Stimulated activated CD8-positive, alpha-beta memory T cell treated with anti-CD3 and anti-CD28 coated beads, Interleukin-4, amount 100 ng/mL, for 4 hours (primary cell): ENCODE measurements at places on chromosomes 5 and 9.
A peak's percentile ranks its signal among the peaks of the same experiment; 100 is the strongest.

DNA sequence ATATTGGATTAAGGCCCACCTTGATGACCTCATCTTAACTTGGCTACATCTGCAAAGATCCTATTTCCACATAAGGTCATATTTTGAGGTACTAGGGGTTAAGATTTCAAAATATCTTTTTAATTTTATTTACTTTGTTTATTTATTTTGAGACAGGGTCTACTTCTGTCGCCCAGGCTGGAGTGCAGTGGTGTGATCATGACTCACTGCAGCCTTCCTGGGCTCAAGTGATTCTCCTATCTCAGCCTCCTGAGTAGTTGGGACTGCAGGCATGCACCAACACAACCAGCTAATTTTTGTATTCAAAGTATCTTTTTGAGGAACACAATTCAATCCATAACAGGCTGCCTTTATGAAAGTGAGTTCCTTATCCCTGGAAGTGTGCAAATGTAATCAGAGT is 212.3 kb downstream of the PALM2AKAP2 start:
- no peak for DNase-seq

- no peak for DNase-seq
Observed at GRCh38 chr9:101487443-101487840, 46.2 kb upstream of the RNF20 start.

DNA sequence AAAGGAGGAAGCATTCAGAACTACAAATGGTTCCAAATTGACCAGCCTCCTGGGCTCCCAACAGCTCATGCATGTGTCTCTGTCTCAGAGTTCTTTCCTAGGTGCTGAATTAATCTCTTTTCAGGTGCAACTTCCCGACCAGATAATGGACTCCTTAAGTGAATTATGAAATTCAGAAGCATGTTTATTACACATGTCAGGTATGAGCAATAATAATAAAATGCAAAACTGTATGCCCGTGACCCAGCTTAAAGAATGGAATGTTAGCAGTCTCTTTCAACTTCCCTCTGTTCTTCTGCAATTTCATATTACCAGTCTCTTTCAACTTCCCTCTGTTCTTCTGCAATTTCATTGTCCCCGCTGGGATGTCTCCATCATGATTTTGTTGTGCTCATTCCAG is 60.4 kb downstream of the FBXL7 start:
- no peak for DNase-seq

GRCh38 chr5:72541501-72542225 is 34.5 kb upstream of the ZNF366 start:
- no peak for DNase-seq

GRCh38 chr9:28053096-28053777 is 480.0 kb upstream of the C9orf72 start:
- DNase-seq, result no peak

DNA sequence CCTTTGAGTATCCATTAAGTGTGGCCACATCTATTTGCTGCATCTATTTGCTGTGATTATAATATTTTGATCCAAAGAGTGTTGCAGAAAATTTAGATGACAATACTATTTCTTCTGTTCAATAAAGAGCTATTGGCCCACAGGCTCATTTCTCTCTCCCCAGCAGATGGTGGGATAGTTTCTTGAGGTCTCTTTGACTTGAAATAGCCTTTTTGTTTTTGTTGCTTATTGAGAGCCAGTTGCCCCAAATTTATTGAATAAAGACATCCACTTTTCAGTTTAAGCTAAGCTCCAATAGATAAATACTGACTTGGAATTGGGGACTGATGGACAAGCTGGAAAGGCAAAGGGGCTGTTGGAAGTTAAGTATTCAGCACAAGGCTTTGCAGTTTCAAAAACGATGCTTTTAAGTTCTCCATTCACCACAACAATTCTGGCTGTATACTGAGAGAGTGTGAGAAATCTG is 290.1 kb upstream of the MPDZ start:
- no peak for DNase-seq

- no peak for DNase-seq
Observed at GRCh38 chr5:149615976-149616375, 34.7 kb downstream of the ARHGEF37 start.

DNA sequence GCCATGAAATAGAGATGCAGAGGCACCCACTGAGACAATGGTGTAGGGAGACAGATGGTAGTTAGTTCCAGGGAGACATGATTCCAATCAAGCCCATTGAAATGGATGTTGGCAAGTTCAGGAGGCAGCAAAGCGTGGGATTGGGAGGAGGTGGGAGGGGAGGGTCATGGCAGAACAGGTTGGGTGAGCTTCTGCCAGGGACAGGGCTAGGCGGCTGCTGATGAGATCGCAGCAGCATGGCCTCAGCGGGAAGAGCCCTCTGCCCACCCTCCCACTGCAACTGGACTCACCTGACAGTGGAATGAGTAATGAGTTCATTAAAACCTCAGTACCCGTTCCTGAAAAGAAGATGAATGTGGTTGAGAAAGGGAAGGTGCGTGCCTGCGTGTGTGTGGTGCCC is 418.2 kb downstream of the CDK5RAP2 start:
- DNase-seq, result no peak

- no peak for DNase-seq
Observed at GRCh38 chr5:116578676-116579075, 4.1 kb upstream of the SEMA6A start.

DNA sequence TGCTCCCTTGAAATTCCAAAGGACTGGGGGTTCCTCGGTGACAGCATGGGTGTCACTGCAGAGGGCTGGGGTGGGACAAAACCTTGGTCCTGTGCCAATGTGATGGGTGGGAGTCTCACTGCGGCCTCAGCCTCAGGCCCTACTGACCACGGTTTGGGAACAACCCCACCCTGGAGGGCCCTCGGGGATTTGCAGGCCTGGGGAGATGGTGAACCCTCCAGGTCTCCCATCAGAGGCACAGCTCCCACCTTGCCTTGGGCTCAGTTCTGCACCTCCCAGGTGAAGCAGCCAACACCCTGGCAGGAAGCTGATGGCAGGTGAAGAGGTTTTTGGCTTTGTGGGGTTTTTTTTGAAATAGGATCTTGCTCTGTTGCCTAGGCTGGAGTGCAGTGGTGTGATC is 286.8 kb downstream of the PBX3 start:
- DNase-seq, result no peak

DNA sequence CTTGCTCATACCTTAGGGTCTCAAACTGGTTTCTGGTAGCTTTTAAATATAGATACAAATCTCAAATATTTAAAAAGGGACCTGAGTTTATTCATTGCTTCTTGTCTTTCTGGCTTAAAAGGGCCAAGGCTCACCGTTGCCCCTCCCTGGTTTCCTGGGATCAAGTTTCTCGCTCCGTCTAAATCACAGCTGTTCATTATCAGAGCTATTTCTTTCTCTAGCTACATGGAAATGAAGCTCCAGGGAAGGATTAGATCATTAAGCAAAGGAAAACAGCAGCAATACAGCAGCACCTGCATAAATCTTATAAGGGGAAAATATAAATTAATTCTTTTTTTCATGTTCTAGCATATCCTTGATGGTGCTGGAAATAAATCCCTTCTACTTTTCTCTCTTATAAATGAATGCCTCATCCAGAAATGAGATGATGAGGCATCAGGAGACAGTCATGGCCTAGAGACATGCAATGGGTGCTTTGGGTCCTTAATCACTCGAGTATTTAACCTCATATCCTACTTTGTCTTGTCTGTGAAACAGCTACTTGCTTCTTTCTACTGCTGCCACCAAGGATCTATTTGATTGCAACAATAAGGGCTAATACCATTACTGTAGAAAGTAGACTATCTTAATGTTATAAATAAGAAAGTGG is 320.1 kb downstream of the TRPM3 start:
- no peak for DNase-seq

- DNase-seq, result no peak
Observed at GRCh38 chr5:78779771-78780616, 131.4 kb upstream of the LHFPL2 start.

GRCh38 chr5:160486573-160486972 is 64.9 kb downstream of the PTTG1 start:
- DNase-seq, result no peak

GRCh38 chr9:35967042-35967441 is 9.1 kb upstream of the OR2S2 start:
- DNase-seq, result no peak

GRCh38 chr9:129254566-129255287 is 76.7 kb upstream of the IER5L start:
- no peak for DNase-seq

DNA sequence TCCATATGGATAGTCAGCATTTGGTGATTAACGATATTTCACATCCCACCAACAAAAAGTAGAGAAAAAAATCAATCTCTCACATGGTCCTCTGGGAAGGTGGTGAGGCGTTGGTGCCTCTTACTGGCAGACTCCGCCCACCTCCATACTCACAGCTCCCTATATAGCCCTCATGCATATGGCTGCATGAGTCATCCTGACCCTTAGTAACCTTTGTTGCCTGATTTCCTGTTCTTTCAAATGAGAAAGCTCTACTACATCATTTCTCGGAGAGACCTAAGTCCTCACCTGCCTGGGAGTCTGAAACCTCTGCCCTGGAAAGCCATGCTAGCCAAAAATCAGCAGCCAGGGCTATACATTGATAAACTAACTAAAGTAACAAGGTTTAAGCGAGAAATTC is 33.3 kb upstream of the ABCA1 start:
- no peak for DNase-seq

DNA sequence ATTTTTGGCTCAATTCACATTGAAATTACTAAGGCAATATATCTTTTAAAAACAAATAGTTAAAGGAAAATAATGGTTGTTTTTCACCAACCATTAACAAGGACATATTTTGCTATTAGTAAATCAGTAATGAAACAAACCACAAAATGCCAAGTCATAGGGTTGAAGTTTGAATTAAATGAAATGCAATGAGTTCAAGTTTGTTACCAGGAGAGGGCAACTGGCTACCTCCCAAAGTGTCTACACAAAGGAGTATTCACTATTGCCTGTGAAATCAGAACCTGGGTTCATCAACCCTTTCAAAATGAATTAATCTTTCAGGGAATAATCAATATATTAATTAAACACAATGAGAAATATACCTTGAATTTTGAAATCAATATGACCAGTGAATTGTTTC is 138.4 kb upstream of the DMRTA1 start:
- no peak for DNase-seq

DNA sequence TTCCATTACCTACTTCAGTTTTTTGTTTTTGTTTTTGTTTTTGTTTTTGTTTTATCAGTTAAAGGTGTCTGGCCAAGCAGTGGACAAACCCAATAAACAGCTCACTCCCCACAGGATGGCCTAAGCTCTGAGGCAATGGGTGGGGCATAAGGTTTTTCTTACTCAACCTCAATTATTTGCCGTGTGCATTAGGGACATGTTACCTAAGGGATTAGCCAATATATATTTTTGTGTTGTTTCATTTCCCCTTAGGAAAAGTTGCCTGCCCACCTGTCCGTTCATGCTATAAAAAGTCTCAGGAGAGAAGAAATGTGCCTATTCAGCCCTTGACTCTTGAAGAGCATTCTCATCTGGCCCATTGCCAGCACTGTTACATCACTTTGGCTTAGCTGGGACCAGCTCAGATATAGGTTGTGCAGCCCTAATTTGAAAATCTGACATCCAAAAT is 7.3 kb downstream of the SH3RF2 start:
- no peak for DNase-seq

GRCh38 chr5:151620461-151620840 is 29.3 kb upstream of the FAT2 start:
- DNase-seq, result no peak

DNA sequence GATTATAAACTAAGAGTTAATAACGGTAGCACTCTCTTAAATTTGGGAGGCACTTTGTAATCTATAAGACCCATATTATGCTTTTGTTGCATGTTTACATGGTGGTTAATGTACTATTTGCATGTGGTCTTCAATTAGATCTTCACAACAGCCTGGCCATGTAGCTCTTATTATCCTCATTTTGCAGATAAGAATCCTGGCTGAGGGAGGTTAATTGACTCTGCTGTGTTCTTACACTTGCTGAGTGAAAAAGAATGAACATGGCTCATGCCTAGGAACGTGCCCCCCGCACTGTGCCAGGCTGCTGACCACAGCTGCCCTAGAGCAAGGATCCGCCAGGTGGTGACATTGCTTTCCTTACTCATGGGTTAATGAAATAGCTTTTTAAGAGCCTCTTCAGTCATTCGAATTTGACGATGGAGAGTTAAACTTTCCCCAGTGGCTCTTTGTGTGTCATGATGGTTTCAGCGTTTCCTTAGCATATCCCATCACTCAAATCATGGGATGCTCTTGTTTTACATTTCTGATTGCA is 97.9 kb downstream of the CDH6 start:
- no peak for DNase-seq

- DNase-seq, result no peak
Observed at GRCh38 chr5:113273948-113274347, 160.8 kb downstream of the TSSK1B start.

DNA sequence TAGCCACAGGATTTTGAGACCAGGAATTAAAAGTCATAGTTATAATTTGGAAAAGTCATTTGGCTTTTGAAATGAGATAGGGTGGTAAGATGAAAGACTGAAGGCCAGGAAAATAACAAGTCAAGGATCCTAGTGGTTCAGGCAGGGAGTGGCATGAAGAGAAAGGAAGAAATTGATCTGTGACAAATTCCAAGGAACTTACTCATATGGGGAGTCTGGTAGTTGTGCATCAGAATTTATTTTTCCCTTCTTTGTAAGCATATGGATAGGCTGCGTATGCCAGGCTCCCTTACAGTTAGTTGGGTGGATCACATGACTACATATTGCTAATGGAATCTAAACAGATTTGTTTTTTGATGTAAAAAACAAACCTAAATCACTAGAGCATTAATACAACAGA is 21.0 kb downstream of the ISL1 start:
- DNase-seq, result no peak

GRCh38 chr5:6900247-6901227 is 187.3 kb downstream of the TENT4A start:
- DNase-seq, result no peak

- DNase-seq, result no peak
Observed at GRCh38 chr5:115325296-115325959, 29.0 kb upstream of the CCDC112 start.

GRCh38 chr5:79857714-79858409 is 133.2 kb downstream of the MTX3 start:
- peak; percentile 51 for DNase-seq

DNA sequence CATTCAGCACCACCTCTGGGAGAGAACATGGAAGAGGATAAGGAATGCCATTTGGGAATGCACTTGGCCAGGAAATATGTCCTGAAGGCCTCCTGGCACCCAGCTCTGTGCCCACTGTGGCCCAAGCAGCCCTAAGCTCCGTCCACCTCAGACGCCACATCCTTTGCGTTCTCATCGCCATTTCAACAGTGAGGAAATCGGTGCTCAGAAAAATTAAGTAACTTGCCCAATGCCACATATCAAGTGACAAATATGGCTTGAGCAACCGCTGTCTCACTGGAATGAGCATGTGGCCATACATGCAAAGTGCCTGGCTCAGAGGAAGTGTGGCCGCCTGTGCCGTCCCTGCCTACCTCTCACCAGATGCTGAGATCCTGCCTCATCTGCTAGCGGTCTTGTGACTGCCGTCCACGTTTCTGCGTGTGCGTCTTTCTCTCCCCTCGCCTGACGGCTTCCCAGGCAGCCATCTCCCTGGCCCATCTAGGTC is 984 bp upstream of the DOK3 start:
- DNase-seq, result no peak

- DNase-seq, result no peak
Observed at GRCh38 chr5:76341651-76342334, 61.3 kb upstream of the IQGAP2 start.

GRCh38 chr9:68878450-68878849 is 135.5 kb downstream of the PRKACG start:
- DNase-seq, result no peak
